Pulmonary artery endothelial cell (primary cell): ENCODE measurements at places on chromosomes 5 and 9. TPM values are rescaled to one million over a fixed set of nuclear protein-coding genes. Genes with fewer than 3 reads are reported as not detected.

DNA sequence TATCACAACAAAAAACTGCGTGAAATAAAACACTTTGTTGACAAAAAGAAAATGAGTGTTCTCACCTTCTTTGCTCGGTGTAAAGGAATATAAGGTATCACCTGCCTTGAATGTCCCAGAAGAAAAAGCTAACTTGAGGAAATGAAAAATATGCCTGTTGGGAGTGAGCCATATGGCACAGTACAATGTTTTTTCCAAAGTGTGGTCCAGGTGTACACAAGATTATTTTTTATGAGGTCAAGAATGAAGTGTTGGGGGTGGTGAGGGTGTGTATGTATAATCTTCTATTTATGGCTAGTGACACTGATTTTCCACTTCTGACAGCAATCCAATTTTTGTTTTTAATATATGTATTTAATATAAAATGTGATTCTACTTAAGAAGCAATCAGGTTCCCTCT, 134.4 kb downstream of the RFX3 start:
- DNase-seq, result no peak

DNA sequence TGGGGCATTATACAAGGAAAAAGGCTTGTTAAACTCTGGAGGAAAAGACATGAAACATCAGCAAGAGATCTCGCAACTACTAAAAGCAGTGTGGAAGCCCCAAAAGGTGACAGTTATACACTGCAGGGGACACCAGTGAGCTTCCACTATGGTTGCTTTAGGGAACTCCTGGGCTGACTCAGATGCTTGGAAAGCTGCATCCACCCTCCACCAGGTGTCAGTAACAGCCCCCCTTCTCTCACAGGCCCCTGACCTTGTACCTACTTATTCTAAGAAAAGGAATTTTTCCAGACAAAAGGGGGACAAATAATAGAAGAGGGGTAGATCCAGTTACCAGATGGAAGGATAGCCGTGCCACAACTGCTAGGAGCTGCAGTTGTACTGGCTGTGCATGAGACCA, 154.4 kb upstream of the COX7C start:
- DNase-seq, result no peak

- no peak for DNase-seq
Observed at GRCh38 chr5:143695244-143695864, 116.6 kb upstream of the HMHB1 start.

DNA sequence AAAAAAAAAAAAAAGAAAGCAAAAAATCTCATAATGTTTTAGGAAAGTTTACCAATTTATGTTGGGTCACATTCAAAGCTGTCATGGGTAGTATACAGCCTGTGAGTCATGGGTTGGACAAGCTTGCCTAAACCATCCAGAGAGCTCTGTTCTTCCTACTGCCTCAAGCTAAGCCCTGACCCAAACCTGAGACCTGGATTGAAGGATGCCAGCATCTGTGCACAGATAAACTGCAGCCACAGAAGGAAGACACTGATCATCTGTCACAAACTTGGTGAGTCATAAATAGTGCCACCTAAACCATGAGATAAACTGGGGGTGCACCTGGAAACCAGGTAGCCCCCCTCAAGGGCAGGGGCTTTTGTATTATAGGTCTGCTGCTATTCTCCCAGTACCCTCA, 31.0 kb downstream of the CSF2 start:
- DNase-seq, result no peak

DNA sequence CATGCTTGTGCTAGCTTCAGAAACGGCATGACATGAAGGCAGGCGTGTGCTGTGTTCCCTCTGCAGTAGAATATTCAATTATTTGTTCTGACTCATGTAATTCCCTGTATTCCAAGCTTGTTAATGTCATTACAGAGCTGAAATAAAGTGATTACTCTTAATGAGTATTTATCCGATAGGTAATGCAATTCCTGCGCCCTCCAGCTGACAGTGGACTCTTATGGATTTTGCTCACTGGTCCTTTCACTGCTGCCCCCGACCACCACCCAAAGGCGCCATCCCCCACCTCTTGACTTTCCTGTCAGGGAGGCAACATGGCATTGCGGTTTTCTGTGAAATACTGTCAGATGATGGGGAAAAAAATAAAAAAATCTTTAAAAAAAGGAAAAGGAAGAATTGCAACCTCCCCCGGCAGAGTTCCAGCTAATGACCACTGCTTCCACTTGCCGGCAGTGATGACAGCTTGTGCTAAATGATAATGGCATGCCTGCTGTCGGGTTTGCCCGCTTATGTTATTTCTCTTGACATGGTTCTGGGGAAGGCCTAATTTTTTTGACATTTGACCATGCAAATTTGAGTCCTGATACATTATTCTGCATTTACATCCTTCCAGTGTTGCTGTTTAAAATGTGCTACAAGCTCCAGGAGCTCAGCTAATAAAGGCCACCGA, 335.3 kb upstream of the ADAMTS16 start:
- no peak for DNase-seq

- no peak for DNase-seq
Observed at GRCh38 chr9:70486127-70486526, 71.7 kb upstream of the KLF9 start.

DNA sequence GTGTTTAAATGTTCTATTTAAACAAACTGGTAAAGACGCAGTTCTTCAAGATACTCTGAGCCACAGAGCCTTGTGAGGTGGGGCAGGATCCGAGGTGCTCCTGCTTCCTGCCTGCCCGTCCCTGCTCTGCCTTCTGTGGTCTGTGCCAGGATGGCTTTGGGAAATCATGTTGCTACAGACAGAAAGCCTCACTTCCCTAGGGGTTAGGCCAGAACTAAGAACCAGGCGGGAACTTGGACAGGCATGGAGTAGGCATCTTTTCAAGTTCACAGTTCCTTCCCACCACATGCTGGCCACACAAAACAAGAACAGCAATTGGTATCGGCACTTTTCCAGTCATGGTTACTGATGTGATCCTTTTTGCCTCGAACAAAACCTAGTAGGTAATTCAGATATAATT, 67.7 kb upstream of the SPOCK1 start:
- no peak for DNase-seq

DNA sequence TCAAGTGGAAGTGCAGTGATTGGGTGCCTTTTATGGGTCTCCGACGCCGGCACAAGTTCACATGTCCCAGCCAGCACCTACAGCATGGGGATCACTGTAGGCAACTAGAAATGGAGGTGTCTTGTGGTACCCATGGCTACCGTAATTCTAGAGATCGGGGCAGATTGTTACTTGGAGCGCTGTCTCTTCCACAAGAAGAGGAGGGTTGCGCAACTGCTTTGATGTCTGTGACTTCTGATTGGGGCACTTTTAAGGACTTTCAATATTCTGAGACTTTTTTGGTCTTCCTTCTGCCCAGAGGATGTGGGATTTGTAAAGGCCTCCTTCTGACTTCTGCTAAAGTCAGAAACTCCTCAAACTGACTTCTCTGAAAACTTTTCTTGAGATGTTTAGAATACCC, 41.9 kb downstream of the GLRX start:
- no peak for DNase-seq

DNA sequence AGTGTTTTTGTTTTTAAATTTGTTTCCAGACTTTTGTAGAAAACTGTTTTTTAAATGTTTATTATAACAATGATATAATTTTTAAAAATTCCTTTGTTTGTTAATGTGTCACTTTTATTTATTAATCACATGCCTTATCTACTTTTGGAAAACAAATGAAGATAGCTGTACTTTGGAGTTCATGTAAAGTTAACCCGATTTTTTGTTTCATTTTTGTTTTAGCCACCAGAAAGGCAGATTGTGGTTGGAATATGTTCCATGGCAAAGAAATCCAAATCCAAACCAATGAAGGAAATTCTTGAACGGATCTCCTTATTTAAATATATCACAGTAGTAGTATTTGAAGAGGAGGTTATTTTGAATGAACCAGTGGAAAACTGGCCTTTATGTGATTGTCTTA, 13.1 kb downstream of the PPIP5K2 start:
- no peak for DNase-seq

DNA sequence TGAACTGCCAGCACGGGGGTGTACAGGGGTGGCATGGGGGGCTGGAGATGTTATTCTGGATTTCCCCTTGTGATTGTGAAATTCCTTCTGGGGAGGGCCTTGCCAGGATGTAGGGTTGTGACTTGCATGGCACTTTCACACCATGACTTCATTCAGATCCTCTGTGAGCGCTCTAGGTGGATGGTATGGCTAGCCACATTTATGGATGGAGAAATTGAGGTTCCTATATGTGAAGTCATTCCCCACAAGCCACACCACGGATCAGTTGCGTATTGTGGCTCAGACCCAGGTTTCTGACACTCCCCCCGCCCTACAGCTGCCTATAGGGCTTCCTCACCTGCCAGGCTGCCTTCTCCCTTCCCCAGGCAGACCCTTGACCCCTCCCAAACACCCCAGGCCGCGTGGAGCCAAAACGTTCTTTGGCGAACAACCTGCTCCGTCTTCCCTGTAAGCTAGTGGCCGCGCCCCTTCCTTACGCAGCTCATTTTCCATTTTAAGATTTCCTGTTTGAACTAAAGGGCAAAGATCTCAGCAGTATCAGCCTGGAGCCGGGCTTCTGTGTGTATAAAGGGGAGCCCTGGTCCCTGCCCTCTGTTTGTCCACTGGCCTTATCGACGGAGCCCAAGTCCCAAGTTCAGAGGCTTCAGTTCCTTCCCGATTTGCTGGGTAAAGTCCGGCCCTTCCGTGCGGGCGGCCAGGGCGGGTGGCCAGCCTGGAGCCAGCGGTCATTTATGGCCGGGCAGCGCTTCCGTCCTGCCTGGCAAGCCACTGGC, 97.8 kb upstream of the KLF4 start:
- DNase-seq, result no peak

GRCh38 chr9:124975131-124975530, 34.2 kb upstream of the GOLGA1 start:
- DNase-seq, result no peak

DNA sequence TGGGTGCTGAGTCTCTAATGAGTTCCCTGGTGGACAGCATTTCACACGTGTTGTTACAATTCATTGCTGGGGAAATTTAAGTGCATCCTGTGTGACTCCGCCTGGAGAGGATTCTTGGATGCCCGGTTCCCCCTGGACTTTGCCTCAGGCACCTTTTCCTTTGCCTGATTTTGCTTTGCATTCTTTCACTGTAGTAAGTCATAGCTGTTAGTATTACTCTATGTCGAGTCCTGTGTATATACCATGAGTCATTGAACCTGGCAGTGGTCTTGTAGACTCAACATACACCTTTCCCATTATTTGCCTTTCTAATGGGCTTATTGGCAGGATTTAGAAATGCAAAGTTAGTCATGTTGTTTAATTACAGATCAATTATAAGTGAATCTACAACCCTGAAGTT, 81.9 kb upstream of the DHFR start:
- DNase-seq, result no peak

GRCh38 chr5:159178978-159179377, 30.4 kb downstream of the RNF145 start:
- DNase-seq, result peak; percentile 93

GRCh38 chr9:18826248-18826647, 206.8 kb downstream of the SAXO1 start:
- DNase-seq, result no peak

DNA sequence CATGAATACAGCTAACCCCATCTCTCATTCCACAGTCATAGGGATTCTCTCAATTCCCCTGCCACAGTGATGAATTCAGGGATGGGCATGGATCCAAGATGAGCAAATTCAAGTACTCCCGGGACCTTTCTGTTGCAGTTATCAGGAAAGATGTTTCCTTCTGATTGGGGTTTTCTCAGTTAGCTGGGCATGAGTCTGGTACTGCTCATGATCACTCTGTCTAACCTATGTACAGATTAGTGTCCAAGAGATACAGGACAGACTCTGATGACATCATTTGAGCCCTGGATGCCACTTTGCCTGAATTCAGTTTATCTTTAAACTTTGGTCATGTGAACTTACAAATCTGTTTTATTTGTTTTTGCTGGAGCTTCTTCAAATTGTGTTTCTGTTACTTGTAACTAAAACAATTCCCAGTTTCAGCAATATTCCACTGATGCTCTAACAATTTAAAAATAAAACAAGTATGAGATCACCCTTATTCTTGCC, 257.7 kb upstream of the KLF9 start:
- DNase-seq, result no peak

DNA sequence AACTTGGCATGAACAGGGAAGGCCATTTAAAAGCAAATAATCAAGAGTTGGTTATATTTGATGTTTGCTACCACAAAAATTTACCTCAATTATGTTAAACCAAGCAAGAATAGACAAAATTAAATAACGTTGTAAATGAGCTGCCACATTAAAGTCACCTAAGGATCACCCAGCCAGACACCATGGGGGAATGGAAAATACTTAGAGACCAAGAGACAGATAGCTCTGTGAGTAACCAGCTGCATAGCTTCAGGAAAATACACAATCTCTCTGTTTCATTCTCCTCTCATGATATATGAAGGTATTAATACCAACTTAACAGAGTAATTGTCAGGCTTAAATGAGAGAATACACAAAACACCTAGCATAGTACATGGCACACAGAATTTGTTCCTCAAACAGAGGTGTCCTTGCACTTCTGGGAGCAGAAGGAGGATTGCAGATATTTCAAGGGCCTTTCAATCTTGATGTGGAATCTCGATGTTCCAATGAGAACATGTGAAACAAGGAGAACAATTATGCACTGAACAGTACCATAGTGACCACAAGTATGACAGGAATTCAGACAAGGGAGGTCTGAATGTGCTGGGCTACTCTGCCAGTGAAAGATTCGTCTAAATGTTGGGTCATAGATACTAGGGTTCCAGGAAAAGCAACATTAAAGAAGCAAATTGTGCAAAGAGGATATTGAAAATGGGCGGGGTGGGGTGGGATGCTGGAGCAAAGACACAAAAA, 18.6 kb downstream of the JAKMIP2 start:
- no peak for DNase-seq

GRCh38 chr5:168339109-168339771, 47.8 kb downstream of the WWC1 start:
- DNase-seq, result no peak

GRCh38 chr5:172188033-172188892, at the start of gene STK10:
Gene STK10 (minus strand): TSS chr5:172188224. CDS start chr5:172188042, 182 bp downstream.
- peak; percentile 75 for DNase-seq

CBY3 gene
- total RNA-seq, result 0.26 TPM in 1 of 2 replicates, not detected in the other

TUSC1 gene
- 10.2 and 11.7 TPM in 2 replicates for total RNA-seq

MPDZ gene
- 56.3 and 84.2 TPM in 2 replicates for total RNA-seq

COL15A1 gene
- not detected in 2 replicates for total RNA-seq

PHF24 gene
- not detected in 2 replicates for total RNA-seq

PRR7 gene
- total RNA-seq, result 5.1 and 9.4 TPM in 2 replicates

MYORG gene
- total RNA-seq, result 3.5 and 5.7 TPM in 2 replicates

FAM78A gene
- total RNA-seq, result 3.7 and 4.9 TPM in 2 replicates

ENDOG gene
- 29.1 and 37.5 TPM in 2 replicates for total RNA-seq

PDCD1LG2 gene
- total RNA-seq, result 24.3 and 27.1 TPM in 2 replicates

MTRR gene
- total RNA-seq, result 23.2 and 32.7 TPM in 2 replicates
